ENCODE measurements at places on chromosomes 1 and 21.

- DNase-seq = no peak
These were observed 12.9 kb downstream of the TSPAN2 start for GRCh38 chr1:115076384-115076915.

DNA sequence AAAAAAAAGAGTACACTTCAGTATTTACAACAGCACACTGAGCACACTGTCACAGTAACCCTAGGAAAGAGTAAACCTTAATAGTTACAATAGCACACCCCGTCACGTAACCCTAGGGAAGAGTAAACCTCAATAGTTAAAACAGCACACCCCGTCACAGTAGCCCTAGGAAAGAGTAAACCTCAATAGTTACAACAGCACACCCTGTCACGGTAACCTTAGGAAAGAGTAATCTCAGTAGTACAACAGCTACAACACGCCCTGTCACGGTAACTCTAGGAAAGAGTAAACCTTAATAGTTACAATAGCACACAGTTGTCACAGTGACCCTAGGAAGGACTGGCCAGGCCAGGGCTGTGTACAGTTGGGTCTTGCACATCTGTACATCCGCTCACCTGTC is 3.0 kb downstream of the CDK11A start:
- no peak for DNase-seq

- no peak for DNase-seq
These were observed 426.6 kb downstream of the DUSP10 start for GRCh38 chr1:221315330-221315729.

GRCh38 chr1:7893529-7894180 is 40.8 kb upstream of the UTS2 start:
- DNase-seq = no peak

- no peak for DNase-seq
These were observed 336.2 kb upstream of the SGIP1 start for GRCh38 chr1:66197785-66198184.

- DNase-seq = no peak
These were observed 44.0 kb downstream of the JAK1 start for GRCh38 chr1:64922336-64922735.

GRCh38 chr1:62800825-62801306 is 16.9 kb downstream of the ATG4C start:
- DNase-seq = no peak

- DNase-seq = no peak
These were observed 3.1 kb downstream of the ACTA1 start for GRCh38 chr1:229430761-229431283.

GRCh38 chr1:30656171-30656940 is 67.0 kb downstream of the MATN1 start:
- DNase-seq = no peak

- no peak for DNase-seq
These were observed 30.5 kb downstream of the MAN1C1 start for GRCh38 chr1:25647106-25647505.

DNA sequence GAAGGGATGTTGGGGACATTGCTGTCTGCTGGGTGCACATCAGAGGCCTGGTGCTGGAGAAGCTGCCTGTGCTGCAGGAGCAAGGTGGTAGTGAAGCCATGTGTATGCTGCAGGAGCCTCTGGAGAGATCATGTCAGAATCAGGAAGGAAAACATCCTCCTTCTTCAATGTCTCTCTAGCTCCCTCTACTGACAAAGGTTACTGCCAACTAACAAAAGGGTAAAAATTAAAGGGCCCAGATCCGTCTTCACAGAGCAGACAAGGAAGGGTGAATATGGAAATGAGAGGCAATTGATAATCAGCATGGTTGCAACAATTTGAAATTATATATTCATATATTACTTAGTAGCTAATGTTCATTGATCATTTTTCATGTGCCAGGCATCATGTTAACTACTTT is 32.2 kb downstream of the FAM177B start:
- DNase-seq = no peak

GRCh38 chr1:11923069-11923826 is 3.0 kb downstream of the KIAA2013 start:
- DNase-seq = no peak

- no peak for DNase-seq
These were observed 33.6 kb downstream of the ACOT11 start for GRCh38 chr1:54581621-54582035.

DNA sequence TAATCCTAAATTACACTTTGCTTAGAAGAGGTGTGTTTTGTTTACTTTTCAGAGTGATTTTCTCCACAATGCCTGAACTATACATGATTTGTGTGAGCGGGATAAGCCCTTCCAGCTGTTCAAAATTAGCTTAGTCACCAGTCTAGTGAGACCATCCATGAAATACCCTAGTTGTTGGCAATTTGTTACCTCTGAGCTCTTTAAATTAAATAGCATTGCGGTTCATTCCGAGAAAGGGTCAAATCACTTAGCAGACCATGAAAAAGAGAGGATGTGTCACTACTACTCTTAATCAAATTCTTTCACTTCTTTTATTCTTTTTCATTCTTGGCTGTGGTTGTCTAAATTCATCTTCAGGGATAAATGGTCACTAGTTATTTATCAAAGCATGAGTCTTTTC is 11.9 kb upstream of the VAV3 start:
- no peak for DNase-seq

GRCh38 chr1:2999138-2999537 is 22.1 kb upstream of the ACTRT2 start:
- no peak for DNase-seq

DNA sequence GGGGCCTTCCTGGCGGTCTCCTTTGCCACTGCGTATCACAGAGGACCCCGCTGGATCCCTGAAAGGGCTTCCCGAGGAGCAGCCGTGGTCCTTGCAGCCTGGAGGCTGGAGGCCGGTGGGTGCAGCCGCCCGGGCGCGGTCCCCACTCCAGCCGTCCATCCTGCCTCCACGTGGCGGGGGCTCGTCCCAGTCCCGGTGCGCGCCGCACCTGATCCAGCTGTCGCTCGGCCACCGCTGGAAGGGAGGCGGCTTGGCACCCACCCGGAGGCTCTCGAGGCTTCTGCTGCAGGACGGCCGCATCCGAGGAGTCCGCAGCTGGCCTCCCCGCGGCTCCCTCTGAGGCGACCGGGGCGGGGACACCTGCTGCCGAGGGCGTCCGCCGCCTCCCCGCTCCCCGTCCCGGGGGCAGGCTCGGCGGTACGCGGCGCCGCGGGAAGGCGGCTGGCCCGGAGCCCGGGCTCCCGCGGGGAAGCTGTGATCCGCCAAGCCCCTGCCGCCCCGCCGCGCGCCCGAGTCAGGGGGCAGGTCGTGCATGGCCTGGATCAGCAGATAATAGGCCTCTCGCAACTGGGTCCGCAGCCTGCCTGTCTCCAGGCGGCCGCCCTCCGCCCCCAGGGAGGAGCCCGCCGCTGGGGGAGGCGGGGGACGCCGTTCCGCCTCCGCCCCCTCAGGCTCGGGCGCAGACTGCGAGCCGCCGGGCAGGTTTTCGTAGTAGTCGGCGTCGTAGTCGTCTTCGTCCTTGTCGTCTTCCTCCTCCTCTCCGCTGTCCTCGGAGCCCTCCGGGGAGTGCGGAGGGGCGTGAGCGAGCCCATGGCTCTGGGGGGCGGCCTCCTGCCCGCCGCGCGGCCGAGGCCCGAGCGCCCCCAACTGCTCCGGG is at the start of gene SYDE2:
Gene SYDE2 (minus strand): TSS at position 554 of the 877 bp plus-strand sequence. CDS start 20 bp downstream, at position 534.
- DNase-seq = no peak

DNA sequence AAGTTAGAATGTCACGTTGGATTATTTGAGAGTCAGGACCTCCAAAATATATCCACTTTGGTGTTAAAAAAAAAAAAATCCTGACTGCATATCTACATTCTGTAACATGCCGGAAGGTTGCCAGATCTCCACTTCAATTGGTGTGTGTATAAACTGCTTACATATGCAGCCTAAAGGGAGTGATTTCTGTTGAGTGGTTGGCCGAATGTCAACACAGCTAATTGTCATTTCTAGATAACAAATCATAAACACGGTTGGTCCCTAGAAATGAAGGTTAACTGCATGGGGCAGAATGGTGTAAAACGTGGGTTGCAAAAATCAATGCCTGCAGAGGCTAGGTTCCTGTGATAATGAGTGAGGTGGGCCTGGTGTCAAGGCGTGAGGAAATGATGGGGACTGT is 15.0 kb upstream of the ROR1 start:
- DNase-seq = no peak

DNA sequence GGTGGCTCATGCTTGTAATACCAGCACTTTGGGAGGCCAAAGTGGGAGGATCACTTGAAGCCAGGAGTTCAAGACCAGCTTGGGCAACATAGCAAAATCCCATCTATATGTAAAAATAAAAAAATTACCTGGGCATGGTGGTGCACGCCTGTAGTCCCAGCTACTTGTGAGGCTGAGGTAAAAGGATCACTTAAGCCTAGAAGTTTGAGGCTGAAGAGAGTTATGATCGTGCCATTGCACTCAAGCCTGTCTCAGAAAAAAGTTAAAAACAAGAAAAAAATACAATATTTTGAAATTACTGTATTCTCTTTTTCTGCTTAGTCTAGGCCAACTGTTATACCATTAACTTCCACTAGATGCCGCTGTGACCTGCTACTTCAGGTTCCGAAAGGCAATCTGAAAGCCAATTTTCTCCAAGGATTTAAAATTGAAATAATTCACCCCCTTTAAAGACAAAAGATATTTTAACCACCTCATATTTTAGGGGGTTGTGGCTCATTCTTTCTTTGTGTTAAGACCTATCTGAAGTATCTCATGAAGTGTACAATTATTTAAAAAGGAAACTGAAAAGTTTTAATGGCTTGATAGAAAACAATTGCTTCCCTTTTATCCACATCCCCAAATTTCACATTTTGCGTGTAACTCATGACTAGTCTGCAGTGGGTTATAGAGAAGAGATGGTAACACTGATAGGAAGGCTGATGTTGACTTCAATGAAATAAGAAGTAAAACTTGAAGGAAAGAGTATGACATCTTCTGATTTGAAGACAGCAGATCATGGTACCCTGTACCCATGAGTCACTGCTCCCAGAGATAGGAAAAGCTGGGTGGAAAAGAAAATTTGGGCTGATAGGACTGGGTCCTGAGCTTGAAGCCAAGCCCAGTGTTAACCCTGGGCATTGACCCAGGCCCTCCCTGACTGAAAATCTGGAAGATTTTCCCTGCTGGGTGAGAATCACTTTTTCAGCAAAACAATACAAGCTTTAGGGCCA is 24.4 kb upstream of the CLDN14 start:
- DNase-seq = no peak

GRCh38 chr1:15559189-15559810 is 25.6 kb downstream of the AGMAT start:
- no peak for DNase-seq

GRCh38 chr1:26740952-26741351 is 45.1 kb downstream of the ARID1A start:
- no peak for DNase-seq

GRCh38 chr1:93152835-93153234 is 27.4 kb downstream of the TMED5 start:
- no peak for DNase-seq

DNA sequence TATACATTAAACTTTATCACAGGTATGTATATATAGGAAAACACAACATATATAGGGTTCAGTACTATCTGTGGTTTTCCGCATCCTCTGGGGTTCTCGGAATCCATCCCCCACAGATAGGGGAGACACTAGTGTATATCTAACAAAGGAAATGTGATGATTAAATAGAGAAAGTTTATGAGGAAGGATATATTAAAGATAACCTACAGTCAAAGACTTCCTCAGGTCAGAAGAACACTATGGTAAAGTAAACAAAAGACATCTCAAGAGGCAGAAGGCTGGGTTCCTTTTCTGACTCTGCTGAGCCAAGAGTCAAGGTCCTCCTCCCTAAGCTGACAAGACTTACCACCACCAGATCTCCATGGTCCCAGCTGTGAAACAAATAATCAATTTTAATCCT is 12.1 kb downstream of the USP24 start:
- DNase-seq = no peak

- DNase-seq = no peak
These were observed 48.3 kb downstream of the LRRC8C start for GRCh38 chr1:89681045-89681729.

DNA sequence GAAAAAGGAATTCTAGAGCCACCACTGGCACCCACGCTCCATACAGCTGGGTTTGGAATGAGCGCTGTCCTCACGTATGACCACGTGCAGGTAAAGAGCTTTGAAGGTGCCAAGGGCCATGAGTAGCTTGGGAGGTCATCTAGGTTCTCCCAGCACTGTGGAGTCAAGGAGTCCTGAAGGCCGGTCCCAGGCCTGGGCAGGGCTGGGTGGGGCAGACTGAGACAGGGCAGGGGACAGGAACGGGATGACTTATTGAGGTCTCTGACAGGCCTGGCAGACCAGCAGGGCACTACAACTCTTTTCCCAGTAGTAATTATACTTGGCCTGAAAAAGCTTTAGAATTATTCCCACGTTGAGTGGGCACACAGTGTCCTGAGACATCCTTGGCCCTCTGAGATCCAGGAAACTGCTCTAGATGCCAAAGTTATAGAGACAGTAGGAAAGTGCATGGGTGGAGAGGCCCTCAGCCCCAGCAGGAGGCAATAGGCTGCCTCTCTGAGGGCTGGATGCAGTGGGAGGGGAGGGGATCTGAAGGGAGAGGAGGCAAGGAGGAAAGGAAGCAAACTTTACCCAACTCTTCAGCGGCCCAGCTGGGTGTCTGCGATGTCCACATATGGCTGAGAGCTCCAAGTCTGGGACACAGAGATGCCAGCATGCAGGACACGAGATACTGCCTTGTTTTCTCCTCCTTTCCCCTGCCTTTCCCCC is 1.8 kb upstream of the CDA start:
- no peak for DNase-seq

DNA sequence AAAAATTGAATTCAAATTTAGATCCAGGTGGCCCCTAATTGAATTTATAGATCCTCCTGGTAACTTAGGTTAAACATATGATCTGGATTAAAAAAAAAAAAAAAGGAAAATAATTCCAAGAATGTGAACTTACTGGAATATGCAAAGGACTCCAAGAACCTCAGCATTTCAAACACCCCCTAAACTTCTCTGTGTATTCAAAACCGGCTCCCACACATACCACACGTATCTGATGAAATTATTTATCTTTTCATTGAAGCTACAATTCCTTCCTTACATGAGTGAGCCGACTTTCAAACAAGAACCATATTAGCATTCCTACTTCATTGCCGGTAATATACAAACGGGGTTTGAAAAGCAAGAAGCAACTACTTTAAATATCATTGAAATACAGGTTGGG is 61.4 kb upstream of the FMN2 start:
- no peak for DNase-seq

DNA sequence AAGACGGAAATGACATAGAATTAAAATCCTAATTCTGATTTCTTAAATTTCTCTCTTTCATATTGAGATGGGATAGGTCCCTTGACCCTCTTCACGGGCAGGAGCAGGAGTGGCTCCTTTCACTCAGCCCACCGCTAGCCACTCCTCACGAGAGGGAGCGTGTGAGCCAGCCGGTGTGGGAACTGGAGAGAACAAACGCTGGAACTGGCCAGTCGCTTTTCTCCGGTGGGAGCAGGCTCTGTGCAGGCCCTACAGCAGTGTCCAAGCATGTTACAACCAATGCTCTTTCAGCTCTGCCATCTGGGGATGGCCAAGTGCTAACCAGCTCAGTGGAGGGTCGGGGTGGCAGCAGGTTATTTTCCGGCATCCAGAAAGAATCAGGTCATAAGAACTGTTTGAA is 815.5 kb upstream of the ADGRL4 start:
- DNase-seq = no peak

GRCh38 chr1:206518206-206518605 is 10.9 kb downstream of the RASSF5 start:
- no peak for DNase-seq

GRCh38 chr21:44012474-44013379 is 618 bp downstream of the TRAPPC10 start:
- DNase-seq = no peak
